ENCODE measurements at places on chromosomes 6 and 20.

DNA sequence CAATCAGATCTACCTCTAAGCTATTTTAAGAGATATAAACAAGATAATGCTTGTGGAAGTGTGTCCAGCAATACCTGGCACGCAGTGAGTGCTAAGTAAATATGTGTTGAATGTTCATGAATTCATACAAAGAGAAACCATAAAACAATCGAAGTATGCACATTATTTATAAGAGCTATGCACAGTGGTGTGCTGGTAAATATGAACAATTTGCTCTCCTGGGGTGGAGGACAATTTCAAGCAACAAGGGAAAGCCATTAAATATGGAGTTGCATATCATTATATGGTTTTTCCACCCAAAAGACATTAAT is 526.6 kb upstream of the MARCKS start:
- DNase-seq, result peak; percentile 49

GRCh38 chr6:89037141-89037900 is 43.2 kb upstream of the PNRC1 start:
- DNase-seq, result no peak

DNA sequence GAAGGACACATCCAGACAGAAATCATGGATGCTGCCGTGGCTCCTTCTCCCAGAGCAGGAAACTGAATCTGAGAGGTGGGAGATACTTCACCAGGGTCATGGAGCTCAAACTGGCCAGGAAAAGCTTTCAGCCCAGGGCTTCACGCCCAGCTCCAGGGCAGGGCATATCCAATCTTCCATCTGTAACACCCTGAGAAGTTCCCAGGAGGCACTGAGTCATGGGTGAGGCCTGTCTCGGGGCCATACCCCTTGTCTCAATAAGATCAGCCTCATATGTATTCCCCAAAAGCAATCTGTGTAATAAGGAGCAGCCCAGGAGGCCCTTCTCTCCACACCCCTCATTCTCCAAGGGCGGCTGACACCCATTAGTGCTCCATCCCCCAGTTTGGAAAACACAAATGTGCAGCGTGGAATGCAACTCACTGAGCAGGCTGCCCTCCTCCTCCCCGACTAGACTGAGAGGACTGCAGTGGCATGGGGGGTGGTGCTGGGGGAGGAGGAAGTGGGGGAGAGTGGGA is 439.3 kb upstream of the SULF2 start:
- no peak for DNase-seq

DNA sequence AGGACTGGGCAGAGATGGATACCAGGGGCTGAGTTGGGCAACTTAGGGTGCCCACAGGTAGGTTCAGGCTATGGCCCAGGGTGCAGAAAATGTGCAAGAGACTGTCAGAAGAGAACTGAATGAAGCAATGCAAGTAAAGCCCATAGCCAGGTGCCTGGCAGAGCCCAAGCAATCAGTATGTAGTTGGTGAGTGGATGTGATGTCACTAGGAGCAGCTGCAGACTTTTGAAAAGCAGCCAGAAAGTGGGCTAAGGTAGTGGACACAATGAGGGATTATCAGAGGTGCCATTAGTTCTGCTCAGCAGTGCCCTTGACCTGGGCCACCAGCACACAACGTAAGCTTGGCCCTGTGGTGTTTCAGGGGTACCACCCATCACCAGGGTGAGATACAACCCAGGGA is 135.3 kb downstream of the SOBP start:
- peak; percentile 37 for DNase-seq

DNA sequence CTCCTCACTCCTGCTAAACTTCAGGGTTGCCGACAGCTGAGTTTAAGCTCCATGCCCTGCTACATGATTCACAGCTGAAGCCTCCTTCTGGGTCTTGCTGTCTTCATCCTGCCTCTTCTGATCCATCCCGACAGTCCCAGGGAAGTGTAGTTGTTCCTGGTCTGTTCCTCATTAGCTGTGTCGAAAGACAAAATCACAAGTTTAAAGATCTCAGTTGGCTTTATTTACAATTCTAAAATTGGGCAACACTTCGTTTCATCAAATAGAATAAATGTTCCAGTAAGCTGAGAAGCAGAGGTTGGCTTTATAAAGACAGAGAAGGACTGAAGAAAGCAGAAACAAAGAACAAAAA is 4.1 kb upstream of the SLC2A10 start:
- DNase-seq, result no peak

Measured in NCI-H345 (cell line).